Activated CD4-positive, alpha-beta T cell treated with anti-CD3 and anti-CD28 coated beads, Interleukin-2, amount 10 ng/mL, durations not matched to agents 24 days and 14 days (primary cell): ENCODE measurements at places on chromosomes 2 and 18.

- DNase-seq, result no peak
Observed at GRCh38 chr2:120984046-120984445, 248.4 kb downstream of the GLI2 start.

GRCh38 chr2:207330912-207331311, 165.2 kb upstream of the KLF7 start:
- peak; percentile 83 for DNase-seq

GRCh38 chr18:13638719-13639595, 87.4 kb downstream of the FAM210A start:
- DNase-seq, result no peak

GRCh38 chr2:176414641-176415040, 145.4 kb downstream of the MTX2 start:
- no peak for DNase-seq

- DNase-seq, result no peak
Observed at GRCh38 chr2:220946552-220946951, 625.6 kb downstream of the EPHA4 start.

GRCh38 chr2:183105402-183106134, 18.7 kb upstream of the NUP35 start:
- no peak for DNase-seq

DNA sequence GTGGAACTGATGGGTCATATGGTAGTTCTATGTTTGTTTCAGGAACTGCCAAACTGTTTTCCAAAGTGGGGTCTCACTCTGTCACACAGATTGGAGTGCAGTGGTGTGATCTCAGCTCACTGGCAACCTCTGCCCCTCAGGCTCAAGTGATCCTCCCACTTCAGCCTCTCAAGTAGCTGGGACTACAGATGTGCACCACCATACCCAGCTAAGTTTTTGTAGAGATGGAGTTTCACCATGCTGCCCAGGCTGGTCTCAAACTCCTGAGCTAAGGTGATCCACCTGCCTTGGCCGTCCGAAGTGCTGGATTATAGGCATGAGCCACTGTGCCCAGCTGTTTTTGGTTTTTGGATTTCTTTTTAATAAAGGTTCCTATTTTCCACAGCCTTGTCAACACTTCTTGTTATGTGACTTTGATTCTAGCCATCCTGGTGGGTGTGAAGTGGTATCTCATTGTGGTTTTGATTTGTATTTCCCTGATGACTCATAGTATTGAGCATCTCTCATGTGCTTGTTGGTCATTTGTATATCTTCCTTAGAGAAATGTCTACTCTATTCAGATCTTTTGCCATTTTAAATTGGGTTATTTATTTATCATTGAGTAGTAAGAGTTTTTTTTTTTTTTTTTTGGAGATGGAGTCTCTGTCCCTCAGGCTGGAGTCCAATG, 22.8 kb downstream of the NPC1 start:
- no peak for DNase-seq

DNA sequence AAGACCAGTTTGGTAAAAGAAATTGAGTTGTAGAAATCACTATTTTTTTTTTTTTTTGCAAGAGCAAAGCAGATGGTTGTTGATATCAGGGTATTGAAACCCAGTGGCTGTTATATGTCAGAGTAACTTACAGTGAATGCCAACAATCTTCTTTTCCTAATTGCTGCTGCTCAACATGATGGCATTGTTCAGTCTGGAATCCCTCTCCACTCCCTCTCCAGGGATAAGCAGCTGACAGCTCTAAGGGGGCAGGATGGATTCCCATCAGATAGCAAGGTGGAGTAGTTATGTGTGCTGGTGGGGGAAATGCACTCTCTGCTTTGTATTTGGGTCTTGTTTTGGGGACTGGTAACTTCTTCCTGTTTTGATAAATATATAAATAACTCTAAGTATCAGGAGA, 200.0 kb downstream of the PIK3C3 start:
- DNase-seq, result no peak

GRCh38 chr2:63698786-63699548, 110.2 kb downstream of the MDH1 start:
- peak; percentile 70 for DNase-seq

GRCh38 chr2:25294573-25295462, 46.9 kb downstream of the DNMT3A start:
- peak; percentile 95 for DNase-seq

- peak; percentile 74 for DNase-seq
Observed at GRCh38 chr2:98769784-98770183, 38.9 kb upstream of the MGAT4A start.

GRCh38 chr2:142478206-142478605, 347.4 kb upstream of the LRP1B start:
- DNase-seq, result no peak

DNA sequence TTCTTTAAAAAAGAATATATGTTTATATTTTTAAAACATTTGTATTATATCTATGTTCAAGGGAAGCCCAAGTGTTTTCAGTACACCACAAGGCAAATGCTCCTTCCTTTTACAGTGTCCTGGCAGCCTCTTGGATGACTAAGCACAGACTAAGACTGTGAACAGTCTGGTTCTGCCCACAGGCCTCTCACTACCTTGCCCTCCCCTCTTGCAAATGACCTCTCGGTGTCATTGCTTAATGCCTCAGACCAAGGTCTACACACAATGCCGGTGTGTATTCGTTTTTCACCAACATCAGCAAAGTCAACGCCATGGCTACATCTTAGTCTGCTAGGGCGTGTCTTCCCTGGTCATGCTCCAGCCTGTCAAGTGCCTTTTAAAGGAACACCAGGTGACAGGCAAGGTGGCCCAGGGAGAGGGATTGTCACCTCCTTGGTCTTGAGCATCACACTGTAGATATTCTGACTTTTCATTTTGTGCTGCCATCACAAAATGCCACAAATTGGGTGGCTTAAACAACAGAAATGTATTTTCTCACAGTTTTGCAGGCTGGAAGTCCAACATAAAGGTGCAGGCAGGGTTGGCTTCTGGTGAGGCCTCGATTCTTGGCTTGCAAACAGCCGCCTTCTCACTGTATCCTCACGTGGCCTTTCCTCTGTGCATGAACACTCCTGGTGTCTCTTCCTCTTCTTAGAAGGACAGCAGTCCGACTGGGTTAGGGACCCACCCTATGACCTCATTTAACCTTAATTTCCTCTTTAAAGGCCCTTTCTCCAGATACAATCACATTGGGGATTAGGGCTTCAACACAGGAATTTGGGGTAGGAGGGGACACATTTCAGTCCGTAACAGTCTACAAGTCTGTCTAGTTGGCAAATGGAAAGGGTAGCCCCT, 266.5 kb downstream of the KLHL29 start:
- DNase-seq, result no peak

DNA sequence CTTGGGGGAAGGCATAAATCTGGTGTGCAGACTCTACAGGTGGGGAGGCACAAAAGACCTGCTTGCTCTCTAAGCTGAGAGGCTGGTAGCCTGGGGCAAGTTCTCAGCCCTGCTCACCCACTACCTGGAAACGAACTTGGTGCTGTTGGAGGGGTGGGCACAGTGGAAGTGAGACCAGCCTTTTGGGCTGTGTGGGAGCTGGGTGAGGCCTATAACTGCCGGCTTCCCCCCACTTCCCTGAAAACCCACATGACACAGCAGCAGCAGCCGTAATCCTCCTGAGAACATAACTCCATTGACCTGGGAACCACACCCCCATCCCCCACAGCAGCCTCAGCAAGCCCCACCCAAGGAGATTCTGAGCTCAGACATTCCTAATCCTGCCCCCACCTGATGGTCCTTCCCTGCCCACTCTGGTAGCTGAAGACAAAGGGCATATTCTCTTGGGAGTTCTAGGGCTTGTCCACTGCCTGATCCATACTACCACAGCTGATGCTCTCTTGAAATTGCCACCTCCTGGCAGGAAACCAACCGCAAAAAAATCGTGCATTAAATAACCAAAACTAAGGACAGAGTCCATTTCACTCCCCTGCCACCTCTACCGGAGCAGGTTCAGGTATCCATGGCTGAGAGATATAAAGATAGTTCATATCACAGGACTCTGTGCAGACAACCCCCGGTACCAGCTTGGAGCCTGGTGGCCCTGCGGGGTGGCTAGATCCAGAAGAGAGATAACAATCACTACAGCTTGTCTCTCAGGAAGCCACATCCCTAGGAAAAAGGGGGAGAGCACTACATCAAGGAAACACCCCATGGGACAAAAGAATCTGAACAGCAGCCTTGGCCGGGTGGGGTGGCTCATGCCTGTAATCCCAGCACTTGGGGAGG, 178.1 kb downstream of the NDUFA10 start:
- DNase-seq, result no peak

DNA sequence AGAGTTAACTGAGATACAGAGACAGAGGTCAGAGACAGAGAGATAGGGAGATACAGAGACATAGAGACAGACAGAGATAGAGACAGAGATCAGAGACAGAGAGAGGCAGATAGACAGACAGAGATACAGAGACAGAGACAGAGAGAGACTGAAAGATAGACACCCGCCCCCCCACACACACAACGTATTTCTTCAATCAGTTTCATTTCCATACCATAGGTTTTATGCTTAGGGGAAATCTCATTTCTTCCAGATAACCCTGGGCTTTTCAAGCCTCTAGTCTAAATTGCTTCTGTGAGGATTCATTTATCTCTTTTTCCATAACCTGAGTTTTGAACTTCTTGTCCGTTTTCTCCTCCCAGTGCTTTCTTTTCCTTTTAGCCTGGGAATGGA, 94.6 kb downstream of the CD8B2 start:
- DNase-seq, result no peak

GRCh38 chr18:13451213-13451540, 232.6 kb downstream of the LDLRAD4 start:
- DNase-seq, result no peak

- no peak for DNase-seq
Observed at GRCh38 chr18:8142932-8143331, 466.3 kb upstream of the RAB12 start.

GRCh38 chr18:79785831-79786230, 11.9 kb upstream of the KCNG2 start:
- DNase-seq, result no peak

DNA sequence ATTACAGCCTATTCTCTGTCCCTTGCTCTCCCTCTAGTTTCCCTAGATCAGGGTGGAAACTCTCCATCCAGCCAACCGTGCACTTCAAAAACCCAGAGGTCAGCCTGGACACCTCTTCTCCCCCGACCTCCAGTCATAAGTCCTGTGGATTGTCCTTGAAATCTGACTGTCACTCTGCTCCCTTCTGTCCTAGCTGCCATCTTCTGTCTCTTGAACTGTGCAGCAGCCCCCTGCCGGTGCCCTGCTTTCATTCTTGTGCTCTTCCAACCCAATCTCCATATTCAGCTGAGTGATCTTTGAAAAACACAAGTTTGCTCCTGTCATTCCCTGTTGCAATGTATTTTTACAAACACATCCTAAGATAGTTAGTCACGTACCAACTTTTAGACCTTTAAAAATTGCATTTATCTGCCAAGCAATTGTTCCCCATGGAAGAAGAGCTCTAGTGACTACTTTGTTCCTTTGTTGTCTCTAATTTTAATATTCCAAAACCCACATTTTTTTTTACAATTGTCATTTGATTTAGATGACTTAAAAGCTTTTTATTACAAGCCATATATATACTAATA, 254.3 kb downstream of the CAMKMT start:
- no peak for DNase-seq

DNA sequence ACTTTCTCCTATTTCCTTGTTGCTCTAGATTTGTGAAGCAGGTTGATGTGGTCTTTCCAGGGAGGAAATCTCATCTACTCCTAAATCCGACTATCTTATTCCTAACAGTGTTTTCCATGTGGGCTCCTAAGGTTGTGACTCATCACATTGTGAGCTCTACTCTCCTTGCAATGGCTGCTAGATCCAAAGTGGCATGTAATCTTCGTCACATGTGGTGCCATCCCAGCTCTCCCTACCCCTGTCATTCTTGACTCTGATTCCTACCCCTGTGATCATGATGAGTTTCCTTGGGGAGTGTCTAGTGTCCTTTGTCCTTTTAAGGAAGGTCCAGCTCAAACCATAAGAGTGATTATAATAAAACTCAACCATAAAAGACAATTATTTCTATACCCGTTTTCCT, 47.3 kb upstream of the GULP1 start:
- DNase-seq, result no peak

DNA sequence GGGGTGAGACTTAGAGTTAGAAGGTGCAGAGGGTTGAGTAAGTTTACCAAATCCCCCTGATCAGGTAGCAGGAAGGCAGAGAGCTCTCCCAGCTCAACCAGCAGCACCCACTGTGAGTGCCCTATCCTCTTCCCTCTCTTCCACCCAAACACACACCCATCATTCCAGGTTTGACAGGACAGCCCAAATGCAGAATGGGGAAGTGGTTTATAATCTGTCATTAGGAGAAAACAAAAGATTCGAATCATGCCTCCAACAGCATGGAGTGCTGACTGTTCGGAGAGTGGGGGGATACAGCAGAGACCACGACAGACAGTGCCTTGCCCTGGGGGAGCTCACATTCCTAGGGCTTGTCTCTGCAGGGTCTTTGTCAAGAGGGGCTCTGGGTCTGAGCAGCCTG, 11.7 kb downstream of the CXCR2 start:
- DNase-seq, result no peak

- no peak for DNase-seq
Observed at GRCh38 chr2:101758001-101758400, 60.5 kb downstream of the MAP4K4 start.

- DNase-seq, result no peak
Observed at GRCh38 chr2:135647836-135648579, 93.6 kb upstream of the UBXN4 start.

DNA sequence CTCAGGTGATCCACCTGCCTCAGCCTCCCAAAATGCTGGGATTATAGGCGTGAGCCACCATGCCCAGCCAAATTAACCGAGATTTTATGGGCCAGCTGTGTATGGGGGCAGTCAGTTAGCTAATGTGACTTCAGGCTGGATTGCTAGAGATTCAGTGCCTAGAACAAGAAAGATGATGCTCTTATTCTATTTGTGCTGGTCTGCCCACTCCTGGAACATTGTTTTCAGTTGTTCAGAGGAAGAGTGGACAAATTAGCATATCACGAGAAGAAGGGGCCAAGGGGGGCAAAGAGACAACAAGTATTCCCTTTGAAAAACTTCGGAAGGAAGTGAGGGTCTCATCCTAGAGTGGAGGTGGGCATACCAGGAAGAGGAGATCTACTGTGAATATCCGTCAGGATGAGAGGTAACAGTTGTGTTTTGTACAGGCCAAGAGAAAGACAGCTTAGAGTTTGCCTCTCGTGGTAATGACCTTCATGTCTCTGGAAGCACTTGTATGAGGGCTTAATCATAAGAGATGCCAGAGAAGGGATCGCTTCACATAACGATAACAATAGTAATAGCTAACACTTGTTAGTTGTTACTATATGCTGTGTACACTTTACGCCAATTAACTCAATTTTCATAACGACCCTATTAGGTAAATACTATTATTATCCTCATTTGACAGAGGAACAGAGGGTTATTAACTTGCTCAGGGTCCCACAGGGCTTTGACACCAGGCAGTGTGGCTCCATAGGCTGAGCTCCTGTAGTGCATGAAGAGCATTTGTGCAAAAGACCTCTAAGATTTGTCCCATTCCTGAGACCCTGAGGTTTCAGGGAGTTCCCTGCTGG, 138.3 kb downstream of the DDX1 start:
- no peak for DNase-seq

- no peak for DNase-seq
Observed at GRCh38 chr2:28439763-28440162, 47.1 kb downstream of the FOSL2 start.

- DNase-seq, result peak; percentile 34
Observed at GRCh38 chr2:119836455-119837142, 76.9 kb downstream of the PTPN4 start.
